ENCODE measurements at places on chromosomes 16 and 17.

DNA sequence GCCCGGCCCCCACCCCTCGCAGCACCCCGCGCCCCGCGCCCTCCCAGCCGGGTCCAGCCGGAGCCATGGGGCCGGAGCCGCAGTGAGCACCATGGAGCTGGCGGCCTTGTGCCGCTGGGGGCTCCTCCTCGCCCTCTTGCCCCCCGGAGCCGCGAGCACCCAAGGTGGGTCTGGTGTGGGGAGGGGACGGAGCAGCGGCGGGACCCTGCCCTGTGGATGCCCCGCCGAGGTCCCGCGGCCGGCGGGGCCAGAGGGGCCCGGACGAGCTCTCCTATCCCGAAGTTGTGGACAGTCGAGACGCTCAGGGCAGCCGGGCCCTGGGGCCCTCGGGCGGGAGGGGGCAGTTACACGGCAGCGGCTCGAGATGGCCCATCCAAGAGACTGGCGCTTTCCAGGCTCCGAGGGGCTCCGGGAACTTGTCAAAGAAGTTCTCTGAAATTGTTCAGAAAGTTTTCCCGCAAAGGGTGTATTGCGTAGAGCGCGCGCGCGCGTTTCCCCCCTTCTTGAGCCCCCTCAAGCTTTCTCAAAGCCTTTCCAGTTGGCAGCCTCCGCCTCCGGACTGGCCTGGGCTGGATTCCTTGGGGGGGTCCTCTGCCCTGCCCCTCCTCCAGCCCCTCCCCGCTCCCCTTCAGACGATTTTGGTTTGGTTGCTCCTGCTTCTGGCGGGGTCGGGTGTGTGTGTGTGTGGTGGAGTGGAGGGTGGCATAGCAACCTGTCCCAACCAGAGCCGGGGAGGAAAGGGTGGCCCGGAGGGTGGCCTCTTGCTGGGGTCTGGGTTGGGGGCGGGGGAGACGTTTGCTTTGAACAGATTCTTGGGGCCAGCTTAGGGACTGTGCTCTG is 504 bp downstream of the ERBB2 start:
- DNase-seq: no peak

DNA sequence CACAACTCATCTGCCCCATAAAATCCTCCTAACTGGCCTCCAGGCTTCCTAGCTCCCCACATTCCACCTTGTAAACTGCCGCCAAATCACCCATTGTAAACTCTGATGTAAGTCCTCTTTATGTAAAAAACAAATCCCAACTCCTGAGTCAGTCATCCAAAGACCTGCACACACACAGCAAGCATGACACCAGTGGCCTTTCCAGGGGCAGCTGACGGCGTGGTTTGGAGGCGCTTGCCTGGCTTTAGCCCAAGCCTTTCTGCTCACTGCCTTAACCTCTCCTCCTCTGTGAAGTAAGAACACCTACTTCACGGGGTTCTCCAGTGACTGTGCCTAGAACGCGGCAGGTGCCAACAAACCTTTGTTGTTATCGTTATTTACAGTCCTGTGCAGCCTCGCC is 14.0 kb downstream of the UBE2O start:
- no peak for DNase-seq

DNA sequence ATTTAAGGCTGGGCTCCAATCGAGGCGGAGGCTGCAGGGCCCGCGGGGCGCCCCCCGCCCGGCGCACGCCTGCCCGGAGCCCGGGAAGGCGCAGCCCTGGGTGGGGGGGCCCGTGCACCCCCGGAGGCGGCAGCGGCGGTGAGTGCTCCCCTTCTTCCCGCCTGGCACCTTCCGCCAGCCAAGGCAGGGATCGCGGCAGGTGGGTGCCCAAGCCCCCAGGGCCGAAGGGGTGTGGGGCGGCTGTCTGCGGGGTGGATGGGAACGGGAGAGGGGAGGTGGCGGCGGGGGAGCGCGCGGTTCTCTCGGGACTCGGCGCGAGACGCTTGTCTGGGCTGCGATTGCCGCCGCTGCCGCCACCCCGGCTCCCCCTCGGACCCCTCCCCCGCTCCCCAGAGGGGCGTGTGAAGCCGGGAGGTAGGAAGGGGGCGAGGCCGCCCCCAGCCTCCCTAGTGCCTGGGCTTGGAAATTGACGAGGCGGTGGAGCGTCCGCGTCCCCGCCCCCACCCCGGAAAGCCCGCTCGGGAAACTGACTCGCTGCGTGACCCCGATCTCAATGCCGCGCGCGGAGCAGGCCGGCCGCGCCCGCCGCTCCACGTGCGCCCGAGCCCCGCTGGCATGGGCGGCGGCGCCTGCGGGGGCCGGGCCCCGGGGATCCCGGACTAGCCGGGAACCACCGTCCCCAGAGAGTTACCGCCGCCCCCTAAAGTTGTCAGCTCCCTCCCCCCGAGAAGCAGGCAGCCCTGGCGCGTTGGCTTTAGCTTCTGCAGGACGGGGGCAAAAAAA is 231.5 kb downstream of the MRTFB start:
- peak; percentile 42 for DNase-seq

DNA sequence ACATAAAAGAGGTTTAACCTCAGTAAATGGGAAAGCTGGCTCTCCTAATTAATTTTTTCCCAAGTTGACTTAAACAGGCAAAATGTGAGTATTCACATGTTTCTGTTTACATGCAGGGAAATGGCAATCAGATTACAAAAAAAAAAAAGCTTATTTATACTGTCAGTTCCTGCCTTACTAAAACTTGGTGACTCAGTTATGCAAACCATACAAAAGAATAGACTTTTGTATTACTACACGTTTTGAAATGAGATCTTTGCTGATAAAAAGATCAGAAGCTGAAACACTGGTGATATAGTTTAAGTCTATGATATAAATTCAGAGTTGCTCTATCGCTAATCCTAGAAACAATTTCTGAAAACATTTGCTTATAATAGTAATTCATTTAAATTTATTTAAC is 9.4 kb upstream of the KCNJ2 start:
- no peak for DNase-seq

DNA sequence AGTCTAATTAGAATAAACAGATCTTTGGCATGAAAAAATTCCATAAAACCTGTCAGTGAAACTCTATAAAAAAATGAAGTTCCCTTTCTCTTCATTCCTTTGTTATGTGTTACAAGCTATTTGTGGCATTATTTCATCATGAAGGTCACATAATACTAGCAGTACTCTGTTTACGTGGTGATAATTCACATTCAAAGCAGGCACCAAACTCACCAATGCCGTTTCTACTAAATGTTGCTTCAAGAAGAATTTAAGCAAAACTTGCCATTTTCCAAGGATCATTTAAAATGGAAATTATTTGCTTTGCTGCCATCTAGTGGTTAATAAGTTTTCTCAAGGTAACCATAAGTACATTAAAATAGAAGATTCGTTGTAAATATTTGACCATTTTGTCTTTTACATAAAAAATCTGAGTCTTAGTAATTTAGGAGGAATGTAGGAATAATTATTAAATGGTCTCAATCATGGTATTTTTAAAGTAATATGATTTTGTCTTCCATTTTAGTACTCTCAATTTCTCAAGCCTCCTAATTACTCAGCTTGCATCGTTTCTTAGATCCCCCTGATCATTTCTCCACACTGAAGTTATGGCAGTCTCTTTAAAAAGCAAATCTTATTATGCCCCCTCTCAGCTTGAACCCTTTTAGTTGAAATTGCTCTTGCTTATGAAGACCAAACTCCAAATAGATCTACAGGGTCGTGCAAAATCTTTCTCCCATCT is 80.8 kb downstream of the OMG start:
- no peak for DNase-seq

- DNase-seq: no peak
These were observed 157.9 kb downstream of the PPM1E start for GRCh38 chr17:58913552-58913951.

DNA sequence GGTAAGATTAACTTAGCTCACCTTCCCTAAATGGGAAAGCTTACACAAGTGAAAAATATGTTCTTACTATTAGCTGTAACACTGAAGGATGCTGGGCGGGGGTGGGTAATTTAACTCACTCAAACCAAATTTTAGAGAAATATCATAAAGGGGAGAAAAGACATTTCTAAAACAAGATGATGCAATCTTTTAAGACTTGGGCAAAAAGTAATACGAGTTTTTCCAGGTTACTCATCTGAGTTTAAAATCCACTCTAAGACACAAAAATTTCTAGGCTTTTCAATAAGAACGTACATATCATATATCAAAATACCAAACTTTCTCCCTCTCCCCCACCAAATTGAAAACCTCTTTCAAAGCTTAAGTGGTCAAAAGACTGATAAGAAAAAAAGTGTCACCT is 228.8 kb downstream of the CEP112 start:
- DNase-seq: no peak

- DNase-seq: no peak
These were observed 265.1 kb downstream of the NTN1 start for GRCh38 chr17:9286434-9286833.

DNA sequence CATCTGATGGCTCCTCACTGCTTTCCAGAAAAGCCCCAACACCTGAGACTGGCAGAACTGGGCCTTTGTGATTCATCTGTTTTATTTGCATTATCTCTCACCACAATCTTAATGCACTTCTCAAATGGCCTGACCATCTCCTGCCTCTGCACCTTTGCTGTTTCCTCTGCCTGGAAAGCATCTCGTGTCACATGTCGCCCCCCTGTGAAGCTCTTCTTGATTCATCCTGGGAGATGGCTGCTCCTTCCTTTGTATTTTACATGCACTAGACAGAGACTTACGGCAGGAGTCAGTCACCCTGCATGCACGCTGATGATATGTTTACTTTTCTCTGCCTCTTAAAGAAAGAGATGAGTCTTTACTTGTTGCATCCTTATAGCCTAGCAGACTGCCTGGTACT is 30.0 kb downstream of the HNF1B start:
- DNase-seq: no peak

DNA sequence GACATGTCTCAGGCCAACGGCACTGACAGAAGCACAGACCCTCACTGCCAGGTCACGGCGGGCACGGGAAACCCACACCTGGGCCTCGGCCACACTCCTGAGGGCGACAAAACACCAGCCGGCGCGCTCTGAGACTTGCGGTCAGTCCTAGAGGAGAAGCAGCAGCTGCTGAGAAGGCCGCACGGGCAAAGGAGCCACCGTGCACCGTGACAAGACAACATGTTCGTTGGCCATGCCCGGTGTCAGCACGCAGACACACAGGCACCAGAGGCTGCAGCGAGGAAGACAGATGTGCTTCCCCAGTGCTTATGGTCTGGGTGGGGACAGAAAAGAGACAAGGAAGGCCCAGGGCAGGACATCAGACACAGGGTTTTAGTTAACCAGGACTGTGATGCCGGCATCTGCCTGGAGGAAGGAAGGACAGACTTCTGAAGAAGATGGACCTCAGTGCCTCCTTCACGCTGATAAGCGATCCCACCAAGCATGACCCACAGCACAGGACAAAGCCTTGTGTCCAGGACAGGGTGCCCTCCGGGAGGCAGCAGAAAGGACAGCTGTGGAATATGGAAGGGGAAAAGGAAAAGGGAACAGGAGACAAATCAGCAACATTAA is 84.0 kb downstream of the ANKRD11 start:
- DNase-seq: no peak

DNA sequence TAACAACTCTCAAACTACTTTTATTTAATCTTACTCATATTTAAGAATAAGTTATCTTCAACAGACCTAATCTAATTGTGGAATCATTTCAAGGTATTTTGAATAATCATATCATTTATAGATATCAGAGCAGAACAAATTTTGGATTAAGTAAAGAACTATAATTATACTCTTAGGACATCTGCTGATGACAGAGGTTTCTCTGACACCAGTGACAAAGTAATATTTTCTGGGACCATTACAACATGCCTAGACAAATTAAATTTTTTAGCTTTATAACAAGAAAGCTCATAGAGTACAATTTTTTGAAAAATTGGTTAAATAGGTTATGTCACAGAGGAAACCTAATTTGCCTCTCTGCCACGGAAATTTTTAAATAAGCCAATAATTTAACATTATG is 30.5 kb downstream of the C16orf87 start:
- DNase-seq: no peak

GRCh38 chr16:60945225-60945624 is 1091.0 kb downstream of the CDH8 start:
- DNase-seq: no peak

Measured in CD8-positive, alpha-beta T cell (primary cell).